ENCODE measurements at places on chromosomes 2 and 18.

DNA sequence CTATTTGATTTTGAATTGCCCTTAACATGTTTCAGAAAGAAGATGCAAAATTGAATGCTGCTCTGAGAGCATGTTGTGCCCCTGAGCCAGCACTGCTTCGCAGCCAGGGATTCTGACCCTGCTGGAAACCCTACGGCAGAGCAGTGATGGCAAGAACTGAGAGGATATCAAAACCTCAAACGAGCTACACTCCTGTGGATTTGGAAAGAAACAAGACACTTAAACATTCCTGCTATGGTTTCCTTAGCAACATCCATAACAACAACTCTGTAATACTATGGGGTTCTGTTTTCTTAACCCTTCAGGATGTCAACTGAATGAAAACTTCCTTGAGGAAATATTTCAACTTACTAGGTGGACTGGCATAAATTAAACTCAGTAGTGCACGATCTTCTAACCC lies 649.1 kb downstream of the NYAP2 start:
- DNase-seq: no peak

GRCh38 chr2:72780477-72780876 lies 45.4 kb downstream of the EXOC6B start:
- DNase-seq: no peak

DNA sequence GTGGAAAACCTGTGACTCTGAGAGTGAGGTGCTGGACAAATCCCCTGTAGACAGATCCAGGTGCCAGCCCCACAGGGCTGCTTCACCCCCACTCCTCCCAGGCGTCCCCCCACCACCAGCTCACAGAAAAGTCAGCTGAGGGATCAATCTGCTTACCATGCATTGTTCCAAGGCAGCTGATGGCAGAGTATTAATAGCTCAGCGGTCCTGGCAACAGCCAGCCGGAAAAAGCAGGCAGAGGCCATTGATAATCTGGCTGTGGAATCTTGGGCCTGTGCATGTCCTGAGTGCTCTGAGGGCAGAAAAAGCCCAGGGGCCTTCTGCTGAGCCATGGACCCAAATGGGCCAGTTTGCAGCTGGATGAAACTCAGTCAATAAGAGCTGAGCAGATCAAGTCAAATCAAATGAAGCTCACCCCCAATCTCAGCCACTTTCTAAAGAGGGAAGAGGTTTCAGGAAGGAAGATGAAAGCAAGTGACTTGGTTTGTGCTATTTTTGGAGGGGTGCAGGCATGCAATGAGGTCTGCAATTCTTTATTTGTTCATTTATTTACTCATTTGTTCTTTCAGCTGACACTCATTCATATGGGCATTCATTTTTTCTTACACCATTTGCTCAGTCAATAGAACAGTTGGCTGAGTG lies 63.4 kb downstream of the GYPC start:
- DNase-seq: no peak

DNA sequence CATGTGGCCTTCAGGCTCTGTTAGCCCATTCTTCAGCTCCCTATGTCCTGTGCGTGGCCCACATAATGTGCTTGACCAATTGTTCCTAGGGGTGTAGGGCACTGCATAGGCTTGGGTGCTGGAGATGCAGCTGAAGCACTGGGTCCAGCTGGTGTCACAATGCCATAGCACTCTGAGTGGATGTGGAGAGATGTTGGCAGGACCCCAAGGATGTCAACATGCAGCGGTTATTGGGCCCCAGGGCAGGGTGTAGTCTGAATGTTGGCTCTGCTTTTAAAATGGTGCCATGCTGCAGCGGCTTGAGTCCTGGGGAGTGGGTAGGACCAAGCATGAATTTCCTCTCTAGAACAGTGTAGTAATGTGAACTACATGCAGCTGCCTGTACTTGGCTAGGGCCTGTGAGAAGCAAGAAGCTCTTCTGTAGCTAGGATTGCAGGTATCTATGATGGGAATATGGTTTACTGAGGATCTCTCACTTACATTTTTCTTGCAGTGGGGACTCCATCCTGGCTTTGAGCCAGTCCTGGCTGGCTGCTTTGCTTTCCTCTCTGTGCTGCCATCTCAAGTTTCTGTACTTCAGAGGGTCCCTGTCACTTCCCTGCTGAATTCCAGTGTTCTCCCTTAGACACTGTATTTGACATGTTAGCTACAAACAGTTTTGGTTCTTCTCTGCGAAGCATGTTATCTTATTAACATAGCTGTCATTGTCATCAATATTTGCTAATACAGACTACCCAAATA lies 148.4 kb downstream of the CSRNP3 start:
- no peak for DNase-seq

- DNase-seq: no peak
Observed at GRCh38 chr2:217794133-217794986, 208.4 kb downstream of the TNS1 start.

GRCh38 chr2:190583507-190584337 lies 49.2 kb upstream of the NEMP2 start:
- no peak for DNase-seq

DNA sequence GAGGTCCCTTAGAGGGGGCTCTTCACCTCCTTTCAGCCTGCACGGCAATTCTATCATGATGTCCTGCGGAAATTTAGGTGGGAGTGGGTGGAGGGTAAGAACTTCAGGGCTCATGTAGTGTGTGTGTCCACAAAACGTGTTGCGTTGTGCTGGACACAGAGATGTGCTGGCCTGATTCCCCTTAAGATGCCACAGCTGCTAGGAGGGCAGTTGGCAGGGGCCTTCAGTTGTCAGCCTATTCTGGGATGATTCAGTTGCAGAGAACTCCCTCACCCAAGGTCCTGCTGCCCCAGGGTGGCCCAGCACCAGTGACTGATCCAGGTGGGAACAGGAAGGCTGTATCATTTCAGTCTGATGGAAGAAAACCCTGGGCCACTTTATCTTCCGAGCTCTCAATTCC lies 1.0 kb upstream of the HJURP start:
- no peak for DNase-seq

GRCh38 chr2:202237787-202238233 lies 587 bp downstream of the SUMO1 start:
- DNase-seq: no peak

GRCh38 chr2:203583701-203584100 lies 48.6 kb upstream of the RAPH1 start:
- no peak for DNase-seq

- no peak for DNase-seq
Observed at GRCh38 chr2:143347901-143348414, 218.7 kb downstream of the ARHGAP15 start.

DNA sequence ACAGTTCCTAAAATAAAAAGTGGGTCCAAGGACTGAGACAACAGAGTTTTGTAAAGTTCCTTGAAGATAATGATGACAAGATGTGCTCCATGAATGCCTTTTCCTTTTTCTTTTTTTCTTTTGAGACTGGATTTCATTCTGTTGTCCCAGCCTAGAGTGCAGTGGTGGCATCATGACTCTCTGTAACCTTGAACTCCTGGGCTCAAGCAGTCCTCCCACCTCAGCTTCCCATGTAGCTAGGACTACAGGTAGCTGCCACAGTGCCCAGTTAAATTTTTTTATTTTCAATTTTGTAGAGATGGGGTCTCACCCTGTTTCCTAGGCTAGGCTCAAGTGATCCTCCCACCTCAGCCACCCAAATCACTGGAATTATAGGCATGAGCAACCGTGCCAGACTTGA lies 16.1 kb upstream of the TTC27 start:
- DNase-seq: no peak

- DNase-seq: no peak
Observed at GRCh38 chr2:161710131-161710915, 86.1 kb downstream of the SLC4A10 start.

- no peak for DNase-seq
Observed at GRCh38 chr18:55248495-55248894, 289.2 kb upstream of the CCDC68 start.

DNA sequence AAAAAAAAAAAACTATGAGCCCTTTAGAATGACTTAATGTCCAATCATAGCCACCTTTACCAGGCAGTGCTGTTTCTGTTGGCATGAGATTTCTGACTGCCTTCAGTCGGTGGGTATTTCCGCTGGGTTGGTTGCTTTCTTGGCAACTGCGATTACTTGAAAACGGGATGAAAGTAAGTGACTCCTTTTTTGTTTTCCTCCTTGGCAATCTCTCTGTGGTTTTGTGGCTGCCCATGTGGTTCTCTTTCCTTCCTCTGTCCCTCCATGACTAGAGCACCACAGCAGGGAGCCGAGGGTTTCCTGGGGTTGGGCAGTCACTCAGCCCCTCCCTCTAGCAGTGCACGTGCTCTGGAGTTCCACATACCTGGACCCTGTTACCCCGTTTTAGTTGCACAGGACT lies 112.1 kb downstream of the KLHL29 start:
- DNase-seq: no peak

GRCh38 chr2:120303177-120303576 lies 42.8 kb upstream of the INHBB start:
- no peak for DNase-seq

DNA sequence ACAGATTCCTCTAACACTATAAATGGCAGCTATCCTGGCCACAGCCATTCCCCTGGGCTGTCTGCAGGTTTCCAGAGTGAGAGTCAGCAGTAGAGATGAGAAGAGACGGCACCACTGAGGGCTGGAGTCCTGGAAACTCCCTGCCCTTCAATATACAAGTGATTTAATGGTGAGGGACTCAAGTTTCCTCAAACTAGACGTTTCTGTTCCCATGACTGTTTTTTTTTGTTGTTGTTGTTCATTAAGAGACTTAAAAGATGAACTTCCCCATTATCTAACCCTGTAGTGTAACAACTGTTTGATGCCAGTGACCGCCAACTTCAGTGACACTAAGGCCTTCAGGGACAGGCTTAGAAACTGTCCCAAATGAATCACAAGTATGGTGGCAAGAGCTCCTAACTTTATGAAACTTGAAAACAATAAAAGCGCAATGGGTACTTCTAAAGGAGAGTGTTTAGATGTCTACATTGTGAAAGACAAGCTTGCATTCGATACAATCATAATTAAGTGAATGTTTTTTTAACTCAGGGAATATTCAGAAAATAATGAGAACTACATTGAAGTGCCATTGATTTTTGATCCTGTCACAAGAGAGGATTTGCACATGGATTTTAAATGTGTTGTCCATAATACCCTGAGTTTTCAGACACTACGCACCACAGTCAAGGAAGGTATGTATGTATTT lies 34.0 kb downstream of the IL1R2 start:
- no peak for DNase-seq

GRCh38 chr2:26492749-26493515 lies 15.0 kb upstream of the OTOF start:
- no peak for DNase-seq

- no peak for DNase-seq
Observed at GRCh38 chr2:170567429-170567828, 147.7 kb upstream of the SP5 start.

DNA sequence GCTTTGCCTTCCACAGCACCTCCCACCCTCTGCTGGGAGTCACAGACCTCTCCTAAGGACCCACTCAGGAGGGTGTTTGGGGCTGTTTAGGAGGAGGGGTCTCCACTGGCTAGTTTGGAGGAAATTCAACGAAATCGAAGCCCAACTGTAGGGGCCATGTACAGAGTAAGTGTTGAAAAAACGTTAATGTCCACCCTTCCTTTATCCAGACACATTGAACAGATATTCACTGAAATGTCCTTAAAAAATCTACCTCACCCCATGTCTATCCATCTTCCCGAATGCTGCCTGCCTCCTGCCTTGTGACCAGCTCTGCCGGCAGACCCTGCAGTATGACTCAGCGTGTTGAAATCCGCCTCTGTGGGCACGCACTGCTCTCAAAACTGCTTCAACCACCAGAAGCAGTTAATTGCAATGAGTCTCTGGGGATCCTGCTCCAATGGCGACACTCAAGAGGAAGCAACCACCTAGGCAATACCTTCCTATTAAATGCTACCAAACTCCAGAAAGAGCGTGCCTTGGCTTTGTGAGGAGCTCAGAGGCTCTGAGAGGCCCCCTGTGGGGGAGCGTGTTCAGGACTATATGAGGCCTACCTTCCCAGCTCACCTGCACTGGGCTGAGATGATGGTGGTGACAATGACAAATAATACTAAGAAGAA lies 61.4 kb upstream of the RTN4 start:
- no peak for DNase-seq

- no peak for DNase-seq
Observed at GRCh38 chr2:240245706-240246105, 105.2 kb upstream of the OTOS start.

DNA sequence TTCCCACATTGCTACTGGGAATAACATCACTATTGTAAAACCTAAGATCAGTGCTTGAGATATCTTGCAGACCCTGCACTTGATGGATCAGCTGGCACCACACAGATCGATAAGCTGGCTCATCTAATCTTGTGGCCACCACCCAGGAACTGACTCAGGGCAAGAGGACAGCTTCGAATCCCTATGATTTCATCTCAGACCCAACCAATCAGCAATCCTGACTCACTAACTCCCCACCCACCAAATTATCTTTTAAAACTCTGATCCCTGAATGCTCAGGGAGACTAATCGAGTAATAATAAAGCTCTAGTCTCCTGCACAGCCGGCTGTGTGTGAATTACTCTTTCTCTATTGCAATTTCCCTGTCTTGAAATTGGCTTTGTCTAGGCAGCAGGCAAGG lies 11.3 kb upstream of the TEX44 start:
- DNase-seq: no peak

- DNase-seq: no peak
Observed at GRCh38 chr18:28875059-28875458, 698.1 kb upstream of the CDH2 start.

DNA sequence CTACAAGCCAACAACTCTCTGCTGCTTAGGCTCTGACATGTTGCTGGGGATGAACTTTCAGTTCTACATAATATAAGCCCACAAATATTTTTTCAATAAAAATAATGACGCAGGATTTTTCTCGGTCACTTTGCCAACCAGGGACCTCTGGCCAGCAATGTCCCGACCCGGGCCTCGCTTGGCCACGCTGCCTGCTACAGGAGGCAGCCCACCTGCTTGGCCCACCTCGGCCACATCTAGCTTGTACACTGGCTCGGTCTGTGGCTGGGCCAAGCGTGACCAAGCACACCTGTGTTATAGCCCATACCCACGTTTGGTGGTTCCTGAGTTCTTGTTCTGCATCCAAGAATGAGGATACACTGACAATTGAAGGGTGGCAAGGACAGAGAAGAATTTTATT lies 773.5 kb downstream of the CPS1 start:
- no peak for DNase-seq

GRCh38 chr2:68974251-68974650 lies at the start of gene GKN1:
GKN1 (plus strand) TSS chr2:68974636; CDS start chr2:68974678, 42 bp downstream.
- DNase-seq: no peak

DNA sequence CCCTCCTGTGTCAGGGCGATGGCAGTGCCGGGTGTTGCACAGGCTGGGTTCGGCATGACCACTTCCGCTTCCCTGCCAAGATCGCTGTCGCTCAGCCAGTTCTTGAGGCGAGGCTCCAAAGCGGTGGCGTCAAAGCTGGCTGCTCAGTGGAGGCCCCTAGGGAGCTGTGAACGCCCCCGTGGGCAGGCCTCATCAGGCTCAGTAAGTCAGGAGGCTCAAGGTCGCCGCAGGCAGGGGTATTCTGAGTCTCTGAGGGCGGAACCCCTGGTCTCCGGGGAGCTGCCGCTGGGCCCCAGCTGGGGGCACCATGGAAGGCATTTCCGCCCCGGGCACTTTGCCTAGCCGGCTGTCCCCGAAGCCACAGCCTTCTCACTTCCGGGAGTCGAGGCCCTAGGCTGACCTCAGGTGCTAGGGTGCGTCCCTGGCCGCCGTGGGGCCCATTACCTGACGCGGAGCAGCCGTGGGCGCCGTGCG lies 210.4 kb downstream of the SOCS6 start:
- no peak for DNase-seq

GRCh38 chr2:133198678-133199077 lies 369.6 kb downstream of the NCKAP5 start:
- DNase-seq: no peak
